ENCODE measurements at places on chromosomes 1 and 21. TPM values are rescaled to one million over a fixed set of nuclear protein-coding genes. Genes with fewer than 3 reads are reported as not detected.

DNA sequence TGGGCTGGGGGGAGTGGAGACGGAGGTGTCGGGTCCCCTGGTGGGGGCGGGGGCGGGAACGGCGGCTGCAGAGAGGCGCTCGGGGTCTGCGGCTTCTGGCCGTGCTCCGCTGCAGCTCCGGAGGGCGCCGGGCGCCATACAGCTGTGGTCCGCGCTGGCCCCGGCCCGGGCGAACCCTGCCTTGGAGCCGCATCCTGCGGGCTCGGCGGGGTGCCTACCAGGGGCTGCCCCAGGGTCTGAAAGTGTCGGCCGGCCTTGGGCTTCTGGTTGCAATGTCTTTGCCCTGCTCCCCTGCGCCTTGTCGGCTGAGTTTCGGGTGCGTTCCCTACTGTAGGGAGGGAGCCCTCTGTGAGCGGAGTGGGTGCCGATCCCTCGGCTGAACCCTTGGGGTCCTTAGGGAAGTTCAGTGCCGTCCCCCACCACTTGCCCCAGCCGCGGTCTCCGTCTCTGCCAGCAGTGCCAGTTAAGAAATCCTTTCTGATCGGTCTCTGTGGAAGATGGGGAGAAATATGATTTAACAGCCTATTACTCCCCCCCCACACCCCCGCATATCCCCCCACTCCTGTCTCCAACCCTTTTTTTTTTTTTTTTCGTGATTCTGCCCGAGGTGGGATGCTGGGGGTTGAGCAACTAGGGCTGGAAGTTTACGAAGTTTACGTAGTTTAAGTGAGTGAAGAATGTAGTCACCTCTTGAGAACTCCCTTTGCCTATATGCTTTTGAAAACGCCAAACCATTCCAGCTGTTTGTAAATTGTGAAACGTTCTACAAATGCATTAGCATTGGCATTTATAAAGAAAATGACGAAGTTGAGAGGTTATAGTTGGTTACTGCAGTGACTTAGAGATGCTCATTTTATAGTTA, 588 bp downstream of the NEXN start:
- peak; percentile 28 for DNase-seq

- peak; percentile 97 for DNase-seq
Measured at GRCh38 chr1:202023001-202023433, 12.6 kb downstream of the ELF3 start.

- no peak for DNase-seq
Measured at GRCh38 chr1:183039330-183039729, 16.1 kb downstream of the LAMC1 start.

The TMCO4 gene
- total RNA-seq: 12.0 TPM

The FAM163A gene
- not detected for total RNA-seq

Data from Calu3 (cell line).